Smooth muscle cell of the pulmonary artery (primary cell): ENCODE measurements at places on chromosomes 1 and 21. TPM values are rescaled to one million over a fixed set of nuclear protein-coding genes. Genes with fewer than 3 reads are reported as not detected.

The ATF3 gene
- total RNA-seq: 6.6 and 12.6 TPM in 2 replicates

The CD101 gene
- 0.36 and 0.59 TPM in 2 replicates for total RNA-seq

The NTRK1 gene
- total RNA-seq: 0.03 and 0.07 TPM in 2 replicates

The C1orf115 gene
- 0.20 and 0.85 TPM in 2 replicates for total RNA-seq

The CD244 gene
- total RNA-seq: 0.13 TPM in 1 of 2 replicates, not detected in the other

The CD84 gene
- total RNA-seq: not detected in 2 replicates

The MAN1C1 gene
- 5.8 and 13.4 TPM in 2 replicates for total RNA-seq

The CD5L gene
- not detected in 2 replicates for total RNA-seq

The KCNJ15 gene
- total RNA-seq: 0.53 and 2.4 TPM in 2 replicates

The ADAM30 gene
- 0.03 TPM in 1 of 2 replicates, not detected in the other for total RNA-seq

The SGIP1 gene
- 29.0 and 45.0 TPM in 2 replicates for total RNA-seq

The BTBD19 gene
- total RNA-seq: 10.7 and 18.0 TPM in 2 replicates

The SPRR4 gene
- not detected in 2 replicates for total RNA-seq

The CROCC gene
- total RNA-seq: 14.0 and 15.7 TPM in 2 replicates

The WDTC1 gene
- total RNA-seq: 40.5 and 47.3 TPM in 2 replicates

The CCDC185 gene
- total RNA-seq: not detected in 2 replicates

The PRKAA2 gene
- total RNA-seq: 4.4 and 9.8 TPM in 2 replicates

The ILDR2 gene
- 0.13 TPM in 1 of 2 replicates, not detected in the other for total RNA-seq

The ELAPOR1 gene
- total RNA-seq: 0.39 and 0.59 TPM in 2 replicates

The TSPAN2 gene
- 0.07 and 0.30 TPM in 2 replicates for total RNA-seq

The KCNE2 gene
- not detected in 2 replicates for total RNA-seq

The GBP4 gene
- total RNA-seq: 0.52 and 0.66 TPM in 2 replicates

The CLCA4 gene
- not detected in 2 replicates for total RNA-seq

The CD247 gene
- total RNA-seq: not detected in 2 replicates

The LAMTOR2 gene
- 47.6 and 56.5 TPM in 2 replicates for total RNA-seq

The CHI3L2 gene
- total RNA-seq: 6.0 and 13.9 TPM in 2 replicates

The AUNIP gene
- 0.30 and 0.78 TPM in 2 replicates for total RNA-seq
